ENCODE measurements at places on chromosomes 7 and 10.

DNA sequence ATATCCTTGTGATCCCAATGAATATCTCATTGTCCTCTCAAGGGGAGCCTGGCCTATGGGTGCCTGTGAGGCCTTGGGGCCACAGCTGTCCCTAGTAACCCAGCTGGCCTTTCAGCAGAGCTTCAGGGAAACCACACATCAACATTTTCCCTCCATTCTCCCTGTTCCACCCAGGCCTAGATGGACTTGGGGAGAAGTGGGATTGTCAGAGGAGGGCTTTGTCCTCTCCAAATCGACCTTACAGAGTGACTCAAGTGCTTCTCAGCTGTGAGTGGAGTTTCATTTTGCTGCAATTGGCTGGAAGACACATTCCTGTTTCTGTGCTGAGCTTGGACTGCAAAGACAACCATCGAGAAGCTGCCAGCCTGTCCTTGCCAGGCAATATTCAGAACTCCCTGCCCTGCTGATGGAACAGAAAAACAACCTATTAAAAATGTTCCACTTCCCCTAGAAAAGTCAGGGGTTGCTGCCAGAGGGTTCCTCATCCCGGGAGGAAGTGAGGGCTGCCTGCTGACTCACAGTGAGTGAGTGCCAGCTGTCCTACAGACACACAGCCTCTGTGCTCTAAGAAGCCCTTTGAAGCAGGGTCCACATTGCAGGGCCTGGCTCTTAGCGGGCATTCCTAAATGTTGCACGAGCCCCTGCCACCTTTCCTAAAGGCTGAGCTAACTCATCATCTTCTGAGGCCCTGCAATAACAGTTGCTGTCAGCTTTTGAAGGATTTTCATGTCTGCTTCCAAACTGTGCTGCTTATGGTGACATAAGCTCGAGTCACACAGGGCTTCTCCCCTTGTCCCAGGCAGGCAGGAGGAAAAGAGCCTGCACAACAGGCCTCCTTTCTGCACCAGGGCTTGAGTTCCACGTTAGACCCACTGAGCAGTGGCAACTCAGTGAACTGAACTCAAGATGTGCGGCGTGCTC, 20.5 kb downstream of the STRA8 start:
- DNase-seq, result peak; percentile 62

DNA sequence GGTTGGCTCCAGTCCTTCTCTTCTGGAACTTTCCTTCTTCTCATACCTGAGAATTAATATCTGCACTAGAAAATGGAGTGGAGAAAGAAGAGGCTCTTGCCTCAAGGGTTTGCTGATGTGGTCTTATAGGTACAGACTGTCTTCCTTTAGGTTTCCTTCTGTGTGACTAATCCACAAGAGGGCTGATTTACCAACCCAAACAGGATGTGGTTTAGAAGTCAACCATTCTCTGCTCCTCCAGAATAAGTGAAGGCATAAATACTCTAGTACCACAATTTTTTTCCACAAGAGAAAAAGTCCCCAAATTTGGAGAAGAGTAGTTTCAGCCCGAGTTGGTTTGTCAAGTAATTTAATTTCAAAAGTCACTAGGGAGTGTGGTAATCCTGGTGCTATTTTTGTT, 85.8 kb downstream of the NRP1 start:
- peak; percentile 65 for DNase-seq

GRCh38 chr7:18610331-18610948, 114.9 kb downstream of the HDAC9 start:
- no peak for DNase-seq

DNA sequence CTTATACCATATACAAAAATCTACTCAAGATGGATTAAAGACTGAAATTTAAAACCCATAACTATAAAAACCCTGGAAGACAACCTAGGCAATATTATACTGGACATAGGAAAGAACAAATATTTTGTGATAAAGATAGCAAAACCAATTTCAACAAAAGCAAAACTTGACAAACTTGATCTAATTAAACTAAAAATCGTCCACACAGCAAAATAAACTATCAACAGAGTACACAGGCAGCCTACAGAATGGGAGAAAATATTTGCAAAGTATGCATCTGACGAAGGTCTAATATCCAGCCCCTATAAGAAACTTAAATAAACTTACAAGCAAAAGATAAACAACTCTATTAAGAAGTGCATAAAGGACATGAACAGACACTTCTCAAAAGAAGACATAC, 240.1 kb downstream of the HGF start:
- DNase-seq, result no peak

DNA sequence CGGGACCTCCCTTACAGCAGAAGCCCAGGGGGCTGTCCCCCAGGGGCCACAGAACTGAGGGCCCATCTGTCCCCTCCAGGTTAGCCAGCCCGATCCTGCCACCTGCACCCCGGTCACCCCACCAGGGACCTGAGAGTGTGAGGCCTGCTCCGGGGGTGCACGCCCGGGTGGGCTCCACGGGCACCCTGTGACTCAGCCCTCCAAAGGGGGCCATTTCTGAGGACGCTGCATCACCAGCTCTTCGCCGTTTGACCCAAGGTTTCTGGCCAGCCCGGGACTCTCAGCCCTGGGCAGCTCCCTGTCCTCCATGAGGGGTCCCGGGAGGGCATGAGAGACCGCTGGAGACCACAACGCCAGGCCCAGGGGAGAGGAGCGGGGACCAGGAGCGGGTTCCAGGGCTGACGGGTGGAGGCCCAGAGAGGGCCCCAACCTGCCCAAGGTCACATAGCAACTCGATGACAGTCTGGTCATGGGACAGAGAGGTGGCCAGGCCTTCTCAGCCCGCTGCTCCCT, 79.3 kb downstream of the ELFN1 start:
- DNase-seq, result no peak

- DNase-seq, result no peak
These were observed 143.3 kb upstream of the LRGUK start for GRCh38 chr7:133983685-133984419.

DNA sequence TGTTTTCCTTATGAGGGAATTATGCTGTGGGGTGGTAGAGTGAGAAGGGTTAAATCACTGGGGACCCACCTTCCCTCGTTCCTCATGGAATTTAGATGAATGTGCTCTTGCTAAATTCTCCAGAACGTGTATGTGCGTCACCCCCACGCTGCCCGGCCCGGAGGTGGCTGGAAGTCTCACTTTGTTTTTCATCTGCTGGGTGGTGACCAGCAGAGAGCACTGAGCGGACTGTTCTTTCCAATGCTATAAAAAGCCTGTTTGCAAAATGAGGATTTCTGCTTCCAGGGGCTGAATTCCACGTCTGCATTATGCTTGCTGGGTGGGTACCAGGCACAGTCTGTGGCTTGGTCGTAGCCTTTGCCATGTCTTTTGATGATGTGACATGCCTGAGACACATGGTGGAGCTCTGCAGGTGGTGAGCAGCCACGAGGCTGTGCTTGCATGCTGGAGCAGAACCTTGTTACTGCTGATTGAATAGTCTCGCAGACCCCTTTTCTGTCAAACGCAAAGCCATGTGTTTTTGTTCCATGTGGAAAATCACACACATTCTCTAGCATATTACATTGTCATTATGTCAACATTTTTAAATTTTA, 31.9 kb upstream of the INSYN2A start:
- no peak for DNase-seq

GRCh38 chr7:80372415-80372814, 139.4 kb downstream of the GNAT3 start:
- no peak for DNase-seq

- no peak for DNase-seq
These were observed 587.0 kb downstream of the PARD3 start for GRCh38 chr10:34228066-34228465.

- DNase-seq, result no peak
These were observed 148.2 kb upstream of the WNT16 start for GRCh38 chr7:121180436-121181063.

GRCh38 chr7:53245721-53246120, 210.3 kb downstream of the POM121L12 start:
- DNase-seq, result no peak

DNA sequence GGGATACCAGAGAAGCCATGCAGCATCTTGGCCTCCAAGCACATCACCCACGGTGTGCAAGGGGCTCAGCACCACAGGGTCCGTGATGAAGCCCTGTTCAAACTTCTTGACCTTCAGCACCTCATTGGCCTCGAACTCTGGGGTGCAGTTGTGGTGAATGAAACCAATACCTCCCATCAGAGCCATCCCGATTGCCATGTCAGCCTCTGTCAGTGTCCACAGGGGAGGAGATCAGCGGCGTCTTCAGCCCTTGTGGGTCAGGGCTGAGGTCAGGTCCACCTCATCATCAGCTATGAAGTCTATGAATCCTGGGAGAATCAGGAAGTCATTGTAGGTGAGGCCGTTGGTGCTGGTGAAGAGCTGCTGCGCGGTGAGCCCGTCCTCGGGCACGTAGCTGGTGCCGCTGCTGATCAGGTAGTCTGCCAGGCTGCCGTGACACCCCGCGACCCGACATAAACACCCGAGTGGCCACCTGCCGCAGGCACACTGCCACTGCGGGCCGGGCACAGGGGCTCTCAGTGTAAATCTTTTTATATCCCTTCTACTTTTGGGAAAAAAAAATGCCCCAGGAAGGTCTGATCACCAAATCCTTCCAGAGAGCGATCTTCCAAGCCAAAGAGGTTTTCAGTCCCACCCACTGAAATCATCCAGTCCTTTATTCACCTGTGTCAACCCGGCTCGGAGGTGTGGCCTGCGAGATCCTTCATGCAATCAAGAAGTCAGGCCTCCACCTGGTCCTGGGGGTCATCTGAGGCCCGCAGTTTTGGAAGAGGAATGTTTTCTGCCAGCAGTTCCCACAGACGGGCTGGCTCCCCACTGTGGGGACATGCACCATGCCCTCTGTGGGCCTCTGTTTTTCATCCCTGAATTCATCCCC, 144.1 kb upstream of the KCNMA1 start:
- DNase-seq, result no peak

GRCh38 chr10:67988606-67989005, 86.5 kb downstream of the HERC4 start:
- no peak for DNase-seq

DNA sequence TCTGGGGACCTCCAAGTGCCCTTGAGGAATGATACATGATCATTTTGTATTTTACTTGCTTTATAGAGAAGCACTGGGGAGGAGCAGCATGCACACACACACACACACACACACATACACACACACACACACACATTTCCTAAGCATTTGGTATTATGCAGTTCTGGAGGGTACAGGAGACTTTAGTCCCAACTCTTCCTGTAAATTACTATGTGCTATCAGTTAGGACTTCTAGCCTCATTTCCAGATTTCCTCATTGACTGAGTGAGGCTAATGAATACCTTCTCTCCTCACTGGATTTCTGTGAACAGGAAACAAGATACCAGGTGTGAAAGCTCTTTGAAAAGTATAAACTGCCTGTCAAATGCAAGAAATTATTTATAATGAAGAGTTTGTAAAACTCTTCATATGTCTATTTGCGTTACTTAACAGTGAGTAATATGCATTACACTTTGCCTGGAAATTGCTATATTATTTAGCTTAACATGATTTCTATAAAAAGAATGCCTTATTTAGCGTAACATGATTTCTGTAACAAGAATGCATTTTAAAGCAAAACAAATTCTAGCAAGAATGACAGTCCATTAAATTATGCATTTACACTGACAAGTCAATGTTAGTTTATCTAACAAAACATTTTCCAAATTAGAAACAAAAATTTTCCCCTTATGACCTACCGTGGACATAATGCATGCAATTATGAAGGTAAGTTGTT, 34.2 kb downstream of the ACTA2 start:
- no peak for DNase-seq

GRCh38 chr10:26516540-26517101, 78.5 kb downstream of the APBB1IP start:
- DNase-seq, result no peak

DNA sequence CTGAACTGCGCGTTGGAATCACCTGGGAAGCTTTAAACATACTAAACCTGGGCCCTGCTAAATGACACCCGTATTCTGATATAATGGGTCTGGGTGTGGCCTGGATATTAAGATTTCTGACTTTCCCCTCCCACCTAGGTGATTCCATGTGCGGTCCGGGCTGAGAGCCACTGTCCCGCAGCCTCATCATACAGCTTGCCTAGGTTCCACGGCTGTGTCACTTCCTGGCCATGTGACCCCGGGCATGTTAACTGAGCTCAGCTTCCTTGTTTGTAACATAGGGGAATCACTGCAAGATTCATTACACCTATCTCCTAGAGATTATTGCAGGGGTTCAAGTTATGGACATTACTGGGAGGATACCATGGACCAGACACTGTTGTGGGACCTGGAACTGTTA, 472.7 kb upstream of the GALNT17 start:
- DNase-seq, result no peak

- no peak for DNase-seq
These were observed 101.0 kb downstream of the SKIDA1 start for GRCh38 chr10:21424459-21424861.

DNA sequence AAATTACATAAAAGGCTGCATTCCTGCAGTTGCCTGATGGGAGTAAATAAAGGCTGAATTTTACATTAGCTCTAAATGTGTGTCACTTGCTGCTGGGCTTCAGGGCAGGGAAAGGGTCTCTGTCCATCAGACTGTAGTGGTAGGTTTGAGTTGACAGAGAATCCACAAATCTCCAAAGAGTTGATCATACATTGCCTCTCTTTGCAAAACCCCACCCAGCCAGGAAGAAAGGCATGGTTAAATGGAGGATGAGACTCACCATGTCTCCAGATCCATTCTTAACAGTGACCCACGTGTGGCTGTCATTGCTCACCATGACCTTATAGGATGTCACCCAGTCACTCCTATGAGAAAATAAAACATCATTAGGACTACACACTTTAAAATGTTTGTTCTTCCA, 92.8 kb downstream of the CPXM2 start:
- DNase-seq, result no peak

DNA sequence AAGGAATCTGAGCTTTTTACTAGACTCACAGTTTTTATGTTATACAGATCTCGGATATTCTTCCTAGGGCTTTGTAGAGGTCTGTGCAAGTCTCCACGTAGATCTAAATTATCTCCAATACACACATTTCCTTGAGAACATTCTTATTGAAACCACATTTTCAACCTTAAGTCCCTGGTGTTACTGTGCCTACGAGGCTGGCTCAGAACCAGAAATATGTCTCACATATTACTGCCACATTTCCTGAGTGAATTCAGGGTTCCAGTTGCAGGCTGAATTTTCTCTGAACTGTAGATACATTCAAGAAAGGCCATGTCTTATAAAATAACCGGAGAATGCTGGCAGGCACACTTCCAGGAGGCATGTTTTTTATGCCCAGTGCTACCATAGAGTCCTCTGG, 46.5 kb downstream of the INHBA start:
- peak; percentile 28 for DNase-seq

- DNase-seq, result no peak
These were observed 54.9 kb downstream of the TFPI2 start for GRCh38 chr7:93835702-93836101.

DNA sequence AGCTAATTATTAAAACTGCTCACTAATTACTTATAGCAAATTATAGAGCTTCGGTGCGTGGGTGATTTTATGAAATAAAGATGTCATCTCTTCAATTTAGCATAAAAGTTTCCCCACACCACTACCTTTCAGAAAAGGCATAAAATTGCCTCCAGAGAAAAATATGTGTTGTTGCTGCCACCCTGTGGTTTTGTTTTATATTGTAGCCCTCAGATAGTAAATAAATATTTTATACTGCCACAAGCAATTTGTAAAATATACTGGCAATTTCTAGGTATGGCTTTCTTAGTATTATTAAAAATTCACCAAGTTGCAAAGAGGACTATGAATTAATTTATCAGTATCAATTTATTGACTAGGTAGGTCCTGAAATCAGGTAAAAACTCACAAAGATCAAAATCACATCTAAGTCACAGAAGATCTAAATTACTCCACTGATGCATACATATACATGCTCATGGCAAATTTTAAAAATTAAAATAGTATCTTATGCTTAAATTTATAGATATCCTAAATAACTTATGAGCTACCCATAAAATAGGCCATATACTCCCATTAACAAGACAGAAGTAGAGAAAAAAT, 26.5 kb downstream of the ASNS start:
- no peak for DNase-seq

Data from GDM1 (cell line).